Left colon (tissue), 2 donors: ENCODE measurements at places on chromosomes 16 and 17. TPM values are rescaled to one million over a fixed set of nuclear protein-coding genes. Genes with fewer than 3 reads are reported as not detected.

Gene NUPR1
- total RNA-seq, result 106 TPM

DNA sequence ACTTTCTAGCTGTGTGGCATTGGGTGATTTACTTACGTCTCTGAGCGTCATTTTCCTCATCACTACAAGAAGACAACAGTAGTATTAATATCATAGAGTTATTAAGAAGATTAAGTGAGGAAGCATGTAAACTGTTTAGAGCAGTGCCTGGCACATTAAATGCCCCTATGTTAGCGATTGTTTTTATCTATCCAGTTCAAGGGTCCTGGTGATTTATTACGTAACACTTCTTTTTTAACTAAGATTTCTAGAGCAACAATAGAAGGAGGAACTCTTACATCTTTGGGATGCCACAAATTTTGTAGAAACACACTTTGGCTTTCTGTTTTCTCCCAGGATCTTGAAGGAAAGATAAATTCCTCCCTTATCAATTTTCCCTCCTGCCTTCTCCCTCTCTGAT lies 3.3 kb upstream of the GAS7 start:
- DNase-seq, result no peak

GRCh38 chr17:1627182-1627981 lies 1.3 kb downstream of the SLC43A2 start:
- DNase-seq, result no peak

DNA sequence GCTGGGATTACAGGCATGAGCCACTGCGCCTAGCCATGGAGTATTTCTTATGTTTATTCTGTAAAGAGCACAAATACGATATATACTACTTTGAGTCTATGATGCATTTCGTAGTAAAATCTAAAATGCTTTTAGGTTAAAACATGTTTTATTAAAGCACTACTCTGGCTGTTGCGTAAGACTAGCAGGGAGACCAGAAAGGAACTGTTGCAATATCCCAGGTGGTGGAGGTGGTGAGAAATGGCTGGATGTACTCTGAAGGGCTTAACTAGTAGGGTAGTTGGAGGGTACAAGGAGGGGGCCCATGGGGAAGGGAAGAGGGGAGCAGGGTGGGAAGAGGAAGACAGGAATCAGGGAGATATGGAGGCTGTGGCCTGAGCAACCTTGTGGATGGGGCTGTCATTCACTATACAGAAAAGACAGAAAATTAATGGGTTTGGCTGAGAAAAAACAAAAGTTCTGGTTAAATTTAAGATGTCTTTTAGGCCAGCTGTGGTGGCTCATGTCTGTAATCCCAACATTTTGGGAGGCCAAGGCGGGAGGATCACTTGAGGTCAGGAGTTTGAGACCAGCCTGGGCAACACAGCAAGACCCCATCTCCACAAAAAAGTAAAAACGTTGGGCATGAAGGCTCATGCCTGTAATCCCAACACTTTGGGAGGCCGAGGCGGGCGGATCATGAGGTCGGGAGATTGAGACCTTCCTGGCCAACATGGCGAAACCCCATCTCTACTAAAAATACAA lies 35.8 kb downstream of the ST3GAL2 start:
- DNase-seq, result no peak

Gene CDK5R1
- 1.1 TPM for total RNA-seq

- peak; percentile 19 for DNase-seq
Measured at GRCh38 chr16:370979-371514, 709 bp upstream of the MRPL28 start.

Gene ASPHD1
- 2.0 TPM for total RNA-seq

- peak; percentile 75 for DNase-seq
Measured at GRCh38 chr16:88455610-88456355, 2.7 kb downstream of the ZFPM1 start.

Gene NPIPA3
- 2.5 TPM for total RNA-seq

Gene CLDN9
- total RNA-seq, result 0.40 TPM

DNA sequence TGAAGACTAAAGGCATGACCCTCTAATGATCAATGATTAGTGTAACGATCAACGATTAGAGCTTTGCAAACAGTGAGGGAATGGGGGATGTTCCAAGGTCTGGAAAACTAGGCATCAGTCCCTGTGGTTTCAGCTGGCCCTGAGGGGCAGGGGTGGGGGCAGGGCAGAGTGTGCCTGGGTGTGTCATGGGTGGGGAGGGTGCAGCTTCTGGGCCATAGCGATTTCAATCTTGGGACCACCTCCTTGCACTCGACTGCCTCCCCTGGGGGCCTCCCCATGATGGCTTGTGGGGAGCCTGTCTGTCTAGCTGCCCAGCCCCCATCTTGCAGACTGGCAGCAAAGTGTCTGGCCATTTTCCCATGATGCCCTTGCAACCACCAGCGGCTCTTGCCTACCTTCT lies 8.4 kb downstream of the TAC4 start:
- DNase-seq, result no peak

GRCh38 chr16:17397499-17397891 lies 73.3 kb downstream of the XYLT1 start:
- DNase-seq, result peak; percentile 47

DNA sequence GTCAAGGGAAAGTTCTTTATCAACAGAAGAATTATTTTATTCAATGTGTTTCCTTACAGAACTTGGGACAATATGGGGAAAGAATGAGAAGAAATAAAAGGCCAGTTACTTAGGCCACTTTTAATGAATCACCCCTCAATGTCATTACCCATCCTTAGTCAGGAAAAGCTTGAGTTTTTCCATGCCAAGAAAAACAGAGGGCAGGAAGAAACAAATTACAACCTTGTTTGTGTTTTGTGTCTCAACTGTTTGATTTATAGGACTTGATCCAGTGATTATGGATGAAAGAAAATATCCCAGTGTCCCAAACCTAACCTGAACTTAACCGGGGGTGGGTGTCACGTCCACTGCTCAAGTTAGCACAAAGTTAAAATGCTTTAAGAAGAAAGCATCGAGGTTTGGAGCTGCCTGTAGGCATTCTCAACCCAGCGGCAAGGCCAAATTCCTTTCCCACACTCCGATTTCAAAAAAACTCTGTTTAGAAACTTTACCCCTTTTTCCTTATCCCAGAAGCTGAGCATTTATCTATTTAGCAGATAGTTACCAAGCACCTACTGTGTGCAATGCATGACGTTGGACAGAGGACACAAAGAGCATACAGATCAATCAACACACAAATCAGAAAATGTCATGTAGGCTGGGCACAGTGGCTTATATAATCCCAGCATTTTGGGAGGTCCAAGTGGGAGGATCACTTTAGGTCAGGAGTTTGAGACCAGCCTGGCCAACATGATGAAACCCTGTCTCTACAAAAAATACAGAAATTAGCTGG lies 14.0 kb upstream of the CYB5B start:
- DNase-seq, result no peak

- DNase-seq, result peak; percentile 55
Measured at GRCh38 chr16:15055141-15056053, 477 bp downstream of the NTAN1 start.

Gene DCTN5
- 81.3 TPM for total RNA-seq

DNA sequence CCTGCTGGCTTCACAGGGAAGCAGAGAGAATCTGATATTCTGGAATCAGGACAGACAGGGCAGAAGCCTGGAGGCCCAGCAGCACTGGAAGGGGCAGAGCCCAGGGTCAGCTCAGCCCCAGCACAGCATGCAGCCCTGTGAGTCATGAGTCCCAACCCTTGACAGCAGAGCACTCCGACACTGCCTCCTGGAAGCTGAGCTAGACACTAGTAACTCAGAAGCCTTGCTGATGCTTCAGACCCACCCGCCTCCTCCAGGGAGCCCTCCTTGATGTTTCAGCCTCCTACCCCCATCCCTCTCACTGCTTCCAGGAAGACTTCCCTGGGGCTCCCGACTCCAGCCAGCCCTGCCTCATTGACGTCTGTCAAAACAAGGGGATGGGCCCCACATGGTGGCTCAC lies 6.9 kb downstream of the CAMKK1 start:
- DNase-seq, result no peak

Gene SLC5A11
- total RNA-seq, result 2.8 TPM
